ENCODE measurements at places on chromosomes 7 and 10. TPM values are rescaled to one million over a fixed set of nuclear protein-coding genes. Genes with fewer than 3 reads are reported as not detected.

HBP1 gene
- total RNA-seq: 41.1 TPM

CYP3A7 gene
- not detected for total RNA-seq

PCGF6 gene
- total RNA-seq: 14.5 TPM

GPER1 gene
- 0.56 TPM for total RNA-seq

SPDYE6 gene
- not detected for total RNA-seq

KCND2 gene
- not detected for total RNA-seq

LRRD1 gene
- not detected for total RNA-seq

AOAH gene
- total RNA-seq: 23.5 TPM

AP4M1 gene
- 9.3 TPM for total RNA-seq

NPC1L1 gene
- total RNA-seq: 0.25 TPM

MEOX2 gene
- total RNA-seq: not detected

HKDC1 gene
- 1.6 TPM for total RNA-seq

ABCB1 gene
- total RNA-seq: 15.5 TPM

SLC26A5 gene
- not detected for total RNA-seq

TNS3 gene
- 1.2 TPM for total RNA-seq

ABCA13 gene
- total RNA-seq: not detected

ANKIB1 gene
- total RNA-seq: 57.1 TPM

RPA3 gene
- total RNA-seq: 101 TPM

SLC29A3 gene
- total RNA-seq: 4.4 TPM

GRCh38 chr10:90420637-90421318 is 437.1 kb downstream of the HTR7 start:
- H3K36me3 ChIP-seq: no peaks in the 10 kb centered on the region
- no peaks in the 10 kb centered on the region for H3K27me3 ChIP-seq
- H3K4me3 ChIP-seq: no peak overlapping the region
- H3K27ac ChIP-seq: no peak overlapping the region

GRCh38 chr7:70719125-70719524 is 412.8 kb upstream of the GALNT17 start:
- H3K4me1 ChIP-seq: peaks cover 9% of the 10 kb centered on the region
- no peak overlapping the region for H3K4me3 ChIP-seq
- DNase-seq: no peak

GRCh38 chr7:134691546-134692343 is 45.1 kb downstream of the BPGM start:
- DNase-seq: no peak
- no peak overlapping the region for H3K27ac ChIP-seq
- no peak overlapping the region for H3K4me3 ChIP-seq
- no peaks in the 10 kb centered on the region for H3K27me3 ChIP-seq
- peaks cover 30% of the 10 kb centered on the region for H3K4me1 ChIP-seq
- no peaks in the 10 kb centered on the region for H3K36me3 ChIP-seq

- H3K27ac ChIP-seq: no peak overlapping the region
- H3K4me1 ChIP-seq: peaks cover 16% of the 10 kb centered on the region
- H3K27me3 ChIP-seq: no peaks in the 10 kb centered on the region
- H3K36me3 ChIP-seq: no peaks in the 10 kb centered on the region
- H3K4me3 ChIP-seq: no peak overlapping the region
Observed at GRCh38 chr10:99672884-99673283, 13.6 kb downstream of the ENTPD7 start.

- DNase-seq: no peak
- peaks cover 21% of the 10 kb centered on the region for H3K4me1 ChIP-seq
- H3K27me3 ChIP-seq: peaks cover 8% of the 10 kb centered on the region
- H3K27ac ChIP-seq: peak overlapping the region; percentile 88
Observed at GRCh38 chr10:71984809-71985388, 20.7 kb downstream of the CHST3 start.

GRCh38 chr10:124219062-124219461 is 125.7 kb upstream of the CHST15 start:
- no peak overlapping the region for H3K27ac ChIP-seq
- H3K4me3 ChIP-seq: no peak overlapping the region
- H3K27me3 ChIP-seq: peaks cover 12% of the 10 kb centered on the region
- H3K36me3 ChIP-seq: no peaks in the 10 kb centered on the region

GRCh38 chr10:88538048-88538447 is 45.1 kb downstream of the RNLS start:
- no peaks in the 10 kb centered on the region for H3K36me3 ChIP-seq
- no peak for DNase-seq
- H3K27me3 ChIP-seq: no peaks in the 10 kb centered on the region
- H3K27ac ChIP-seq: no peak overlapping the region

DNA sequence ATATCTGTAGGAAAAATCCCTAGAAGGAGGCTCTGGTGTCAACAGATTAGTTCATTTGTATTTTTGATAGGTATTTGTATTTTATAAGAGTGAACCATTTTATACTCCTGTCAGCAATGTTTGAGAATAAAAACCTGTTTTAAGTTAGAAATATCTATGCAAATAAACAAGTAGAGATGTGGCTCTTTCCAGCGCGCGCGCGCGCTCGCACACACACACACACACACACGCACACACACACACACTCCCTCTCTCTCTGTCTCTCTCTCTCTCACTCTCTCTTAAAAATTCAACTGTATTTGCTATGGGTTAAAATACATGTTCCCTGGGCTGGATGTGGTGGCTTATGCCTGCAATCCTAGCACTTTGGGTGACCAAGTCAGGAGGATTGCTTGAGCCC is 113.9 kb downstream of the SUGCT start:
- H3K4me1 ChIP-seq: no peaks in the 10 kb centered on the region
- H3K27ac ChIP-seq: no peak overlapping the region
- H3K4me3 ChIP-seq: no peak overlapping the region
- no peaks in the 10 kb centered on the region for H3K27me3 ChIP-seq
- DNase-seq: no peak

DNA sequence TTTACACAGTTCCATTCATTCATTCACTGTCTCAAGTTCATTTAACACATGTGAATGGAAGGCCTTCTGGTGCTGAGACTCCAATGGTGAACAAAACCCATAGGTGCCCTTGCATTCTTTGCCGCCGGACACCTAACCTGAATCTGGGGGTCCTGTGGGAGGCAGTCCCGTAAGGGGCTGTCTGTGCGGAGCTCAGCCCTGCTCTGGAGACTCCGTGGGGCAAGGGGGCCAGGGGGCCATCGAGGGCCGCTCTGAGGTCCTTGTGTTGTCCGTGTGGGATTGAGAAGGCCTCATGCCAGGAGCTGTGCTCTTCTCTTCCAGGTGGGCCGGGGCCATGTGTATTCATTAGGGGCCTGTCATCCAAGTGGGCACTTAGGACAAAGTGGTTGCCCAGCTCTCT is 15.3 kb downstream of the PTPRE start:
- no peak overlapping the region for H3K4me3 ChIP-seq
- no peaks in the 10 kb centered on the region for H3K36me3 ChIP-seq
- no peak for DNase-seq
- H3K27me3 ChIP-seq: no peaks in the 10 kb centered on the region
- no peaks in the 10 kb centered on the region for H3K4me1 ChIP-seq
- H3K27ac ChIP-seq: no peak overlapping the region

DNA sequence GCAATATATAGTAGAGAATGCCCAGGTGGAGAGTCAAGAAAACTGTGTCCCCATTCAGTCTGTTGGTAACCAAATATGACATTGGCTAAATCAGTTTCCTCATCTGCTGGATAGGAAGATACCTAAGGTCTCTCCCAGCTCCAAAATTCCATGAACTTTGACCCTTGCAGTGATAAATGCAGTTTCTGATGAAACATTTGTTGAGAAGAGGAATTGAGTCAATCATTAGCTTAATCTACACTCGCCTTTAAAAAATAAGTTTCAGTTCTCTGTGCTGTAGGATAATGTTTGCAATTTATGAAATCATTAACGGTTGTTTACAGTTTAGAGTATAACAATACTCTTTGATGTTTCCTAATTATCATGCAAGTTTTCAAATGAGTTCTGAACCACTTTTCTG is 38.0 kb upstream of the SLC25A13 start:
- no peak overlapping the region for H3K27ac ChIP-seq
- no peak for DNase-seq
- H3K4me1 ChIP-seq: no peaks in the 10 kb centered on the region
- peaks cover 5% of the 10 kb centered on the region for H3K27me3 ChIP-seq
- H3K36me3 ChIP-seq: no peaks in the 10 kb centered on the region

- no peaks in the 10 kb centered on the region for H3K36me3 ChIP-seq
- no peak overlapping the region for H3K27ac ChIP-seq
- H3K4me3 ChIP-seq: no peak overlapping the region
- DNase-seq: peak; percentile 13
- peaks cover 11% of the 10 kb centered on the region for H3K4me1 ChIP-seq
Observed at GRCh38 chr7:114718861-114719260, 203.0 kb upstream of the MDFIC start.

- H3K36me3 ChIP-seq: no peaks in the 10 kb centered on the region
- H3K27me3 ChIP-seq: peaks cover 5% of the 10 kb centered on the region
- H3K4me3 ChIP-seq: no peak overlapping the region
Observed at GRCh38 chr10:50876429-50876828, 9.0 kb downstream of the A1CF start.

- H3K27ac ChIP-seq: no peak overlapping the region
- DNase-seq: no peak
- no peaks in the 10 kb centered on the region for H3K36me3 ChIP-seq
- H3K4me3 ChIP-seq: no peak overlapping the region
Observed at GRCh38 chr10:105138358-105138757, 497.3 kb downstream of the SORCS3 start.

DNA sequence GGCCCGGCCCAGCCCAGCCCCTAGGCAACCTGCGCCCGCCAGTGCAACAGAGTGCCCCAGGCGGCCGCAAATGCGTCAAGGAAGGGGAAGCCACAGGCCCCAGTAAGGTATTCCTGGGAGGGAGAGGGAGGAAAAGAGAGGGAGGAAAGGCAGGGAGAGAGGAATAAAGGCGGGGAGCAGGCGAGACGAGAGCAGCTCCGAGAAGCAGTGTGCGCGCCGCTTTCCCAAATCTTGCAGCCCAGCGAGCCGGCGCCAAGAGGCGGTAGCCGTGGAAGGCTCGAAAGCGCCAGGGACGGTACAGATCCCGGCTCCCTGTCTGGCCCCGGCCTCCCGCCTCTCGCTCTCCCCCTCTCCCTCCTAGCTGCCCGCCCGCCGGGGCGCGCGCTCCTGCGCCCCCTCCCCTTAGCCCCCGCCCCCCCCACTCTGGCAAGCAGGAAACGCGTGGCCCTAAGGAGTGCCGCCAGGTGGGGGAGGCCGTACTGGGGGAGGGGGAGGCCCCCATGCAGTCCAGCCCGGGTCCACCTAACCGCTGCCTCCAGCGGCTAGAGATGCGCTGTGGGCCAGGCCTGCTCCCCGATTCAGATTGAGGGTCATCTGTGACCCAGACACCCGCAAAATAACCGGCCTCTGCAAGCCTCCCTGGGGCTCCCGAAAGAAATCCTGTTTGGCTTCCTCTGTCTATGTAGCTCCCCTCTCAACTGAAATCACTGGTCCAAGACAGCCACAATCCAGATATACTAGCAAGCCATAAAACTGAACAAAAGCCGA is 4.3 kb downstream of the HOXA10 start:
- H3K4me3 ChIP-seq: peak overlapping the region; percentile 40
- peaks cover 67% of the 10 kb centered on the region for H3K27me3 ChIP-seq
- peaks cover 3% of the 10 kb centered on the region for H3K36me3 ChIP-seq
- peak overlapping the region; percentile 76 for H3K27ac ChIP-seq
- peaks cover 41% of the 10 kb centered on the region for H3K4me1 ChIP-seq

DNA sequence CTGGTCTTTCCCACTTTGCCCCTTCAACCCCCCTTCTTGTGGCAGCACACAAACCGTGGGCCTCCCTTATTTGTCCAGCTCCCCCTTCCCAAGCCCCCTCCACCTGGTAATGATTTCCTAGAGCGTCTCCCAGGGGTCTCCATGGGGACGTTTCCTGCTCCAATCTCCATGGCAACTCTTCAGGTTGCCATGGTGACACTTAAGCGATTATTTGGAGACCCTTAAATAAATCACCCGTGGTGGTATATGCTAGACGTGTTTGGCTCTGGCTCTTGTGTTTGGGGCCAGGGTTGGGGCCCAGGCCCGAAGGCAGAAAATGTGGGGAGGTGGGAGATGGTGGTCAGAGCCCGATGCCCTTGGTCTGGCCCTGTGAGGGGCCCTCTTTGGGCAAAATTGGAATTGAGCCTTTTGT is 41.1 kb upstream of the DLG5 start:
- peaks cover 7% of the 10 kb centered on the region for H3K36me3 ChIP-seq
- no peak for DNase-seq
- no peak overlapping the region for H3K27ac ChIP-seq
- peaks cover 7% of the 10 kb centered on the region for H3K27me3 ChIP-seq

- H3K27ac ChIP-seq: no peak overlapping the region
- H3K4me1 ChIP-seq: no peaks in the 10 kb centered on the region
- H3K27me3 ChIP-seq: no peaks in the 10 kb centered on the region
- no peak for DNase-seq
Observed at GRCh38 chr10:76112826-76113150, 681.4 kb downstream of the LRMDA start.

- peak; percentile 44 for DNase-seq
- no peak overlapping the region for H3K4me3 ChIP-seq
Observed at GRCh38 chr10:127243490-127244272, 47.3 kb upstream of the INSYN2A start.

- H3K4me3 ChIP-seq: no peak overlapping the region
- no peaks in the 10 kb centered on the region for H3K4me1 ChIP-seq
- no peak for DNase-seq
- H3K36me3 ChIP-seq: no peaks in the 10 kb centered on the region
Observed at GRCh38 chr10:86191686-86192085, 174.9 kb downstream of the GRID1 start.

GRCh38 chr7:131747658-131748232 is 191.3 kb upstream of the PODXL start:
- no peak overlapping the region for H3K27ac ChIP-seq
- peaks cover 10% of the 10 kb centered on the region for H3K27me3 ChIP-seq
- H3K36me3 ChIP-seq: no peaks in the 10 kb centered on the region
- no peak overlapping the region for H3K4me3 ChIP-seq
